ENCODE measurements at places on chromosomes 7 and 10.

GRCh38 chr7:139808427-139808826, 20.6 kb upstream of the TBXAS1 start:
- no peak for ATAC-seq

DNA sequence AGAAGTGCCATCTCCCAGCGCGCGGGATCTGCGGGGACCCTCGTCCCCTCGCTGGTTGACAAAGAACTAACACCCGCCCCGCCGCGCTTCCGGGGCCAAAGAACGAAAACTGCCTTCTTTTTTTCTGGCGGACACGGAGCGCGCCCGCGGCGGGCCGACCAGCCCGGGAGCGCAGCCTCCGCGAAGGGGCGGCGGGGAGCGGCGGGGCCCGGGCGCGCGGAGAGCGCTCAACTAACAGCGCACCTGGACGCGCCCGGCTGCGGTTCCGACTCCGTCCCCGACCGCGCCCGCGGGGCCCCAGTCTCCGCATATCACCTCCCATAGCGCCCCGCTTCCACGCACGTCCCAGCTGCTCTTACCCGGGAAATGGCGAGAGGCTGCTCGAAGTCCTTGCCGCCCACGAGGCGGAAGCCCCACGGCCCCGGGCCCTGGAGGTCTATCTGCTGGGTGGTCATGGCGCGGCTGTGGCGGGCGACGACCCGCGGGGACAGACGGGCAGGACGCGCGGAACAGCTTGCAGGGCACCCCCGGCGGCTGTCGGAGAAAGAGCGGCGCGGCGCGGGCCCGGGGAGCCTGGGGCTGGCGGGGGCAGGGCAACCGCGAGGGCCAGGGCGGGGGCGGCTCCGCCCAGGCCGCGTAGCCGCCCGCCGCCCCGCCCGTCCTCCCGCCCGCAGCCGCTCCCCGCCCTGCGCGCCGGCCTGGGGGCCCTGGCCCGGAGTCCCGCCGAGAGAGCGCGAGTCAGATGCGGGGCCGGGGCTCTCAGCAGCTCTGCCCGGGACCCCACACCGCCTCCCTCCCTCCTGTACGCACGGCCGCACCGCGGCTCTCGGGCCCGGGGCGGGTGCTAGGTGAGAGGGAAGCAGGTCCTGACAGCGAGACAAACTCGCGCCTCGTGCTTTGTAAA, at the start of gene PDLIM1:
Gene PDLIM1, minus strand, starts transcription at position 543 of the 904 bp plus-strand sequence. Its CDS starts 88 bp downstream, at position 455.
- ATAC-seq: peak; percentile 92

- ATAC-seq: no peak
Measured at GRCh38 chr7:116367171-116367813, 132.2 kb upstream of the CAV2 start.

- no peak for ATAC-seq
Measured at GRCh38 chr10:14349081-14349480, 18.4 kb upstream of the FRMD4A start.

- ATAC-seq: peak; percentile 13
Measured at GRCh38 chr10:60429084-60429849, 39.6 kb upstream of the ANK3 start.

DNA sequence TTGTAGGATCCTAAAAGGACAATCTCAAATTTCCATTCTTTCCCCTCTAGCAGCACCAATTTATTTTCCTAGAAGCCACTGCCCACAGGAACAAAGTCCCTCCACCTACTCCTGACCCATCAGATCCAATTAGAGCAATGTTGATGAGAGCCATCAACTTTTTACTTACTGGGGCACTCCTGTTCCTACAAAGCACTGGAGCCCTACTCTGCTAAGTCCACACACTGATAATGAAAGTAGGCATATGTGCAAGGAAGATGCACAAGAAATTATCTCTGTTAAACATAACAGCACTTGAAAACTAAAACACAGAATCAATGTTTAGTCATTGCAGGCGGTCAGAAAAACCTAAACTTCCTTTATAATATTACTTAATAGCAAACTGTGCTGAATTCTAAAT, 3.6 kb downstream of the HERPUD2 start:
- ATAC-seq: no peak

DNA sequence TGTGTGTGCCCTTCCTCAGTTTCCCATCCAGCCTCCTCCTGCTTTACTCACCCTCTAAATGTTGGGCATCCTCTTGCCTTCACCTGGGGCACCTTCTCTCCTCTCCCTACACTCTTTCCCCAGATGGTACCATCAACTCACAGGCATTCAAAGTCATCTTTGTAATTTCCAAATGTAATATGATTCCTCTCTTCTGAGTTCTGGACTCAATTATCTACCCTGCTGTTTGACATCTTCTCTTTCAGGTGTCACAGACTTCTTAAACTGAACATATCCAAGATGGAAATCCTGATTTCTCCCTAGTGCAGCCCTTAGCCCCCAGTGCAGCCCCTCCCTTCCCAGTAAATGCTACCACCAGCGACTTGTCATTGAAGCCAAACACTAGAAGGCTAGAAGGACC, 422.8 kb downstream of the KCNMA1 start:
- ATAC-seq: peak; percentile 66

DNA sequence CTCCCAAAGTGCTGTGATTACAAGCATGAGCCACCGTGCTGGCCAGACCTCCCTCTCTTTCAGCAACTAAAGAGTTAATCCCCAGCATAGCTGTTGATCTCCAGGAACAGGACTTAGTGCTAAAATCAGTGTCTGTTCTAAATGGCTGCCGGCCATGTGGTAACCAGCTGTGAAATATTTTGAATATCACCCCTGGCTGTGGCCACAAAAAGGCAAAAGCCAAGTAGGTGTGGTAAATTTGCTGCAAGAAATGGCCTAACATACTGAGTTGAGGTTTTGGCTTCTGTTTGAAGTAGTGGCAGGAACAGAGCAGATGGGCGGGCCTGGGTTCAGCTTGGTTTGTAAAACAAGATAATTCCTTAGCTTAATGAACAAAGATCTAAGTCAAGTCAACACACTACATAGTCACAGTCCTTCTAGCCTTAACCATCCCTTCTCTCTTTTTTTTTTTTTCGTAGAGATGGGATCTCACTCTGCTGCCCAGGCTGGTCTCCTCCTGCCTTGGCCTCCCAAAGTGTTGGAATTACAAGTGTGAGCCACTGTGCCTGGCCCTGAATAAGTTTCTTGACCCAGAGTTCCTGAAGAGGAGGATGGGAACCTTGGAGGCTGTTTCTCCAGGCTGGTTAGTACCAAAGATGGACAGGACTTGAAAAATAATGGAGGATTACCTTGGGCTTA, 22.7 kb upstream of the AGFG2 start:
- ATAC-seq: peak; percentile 69

All from SK-N-SH treated with all-trans-retinoic acid at 6 μM for 48 hours (cell line).